Activated T-cell treated with anti-CD3 and anti-CD28 coated beads, Interleukin-2, amount 50 U/mL, for 1 hour (primary cell): ENCODE measurements at places on chromosomes 1 and 21.

DNA sequence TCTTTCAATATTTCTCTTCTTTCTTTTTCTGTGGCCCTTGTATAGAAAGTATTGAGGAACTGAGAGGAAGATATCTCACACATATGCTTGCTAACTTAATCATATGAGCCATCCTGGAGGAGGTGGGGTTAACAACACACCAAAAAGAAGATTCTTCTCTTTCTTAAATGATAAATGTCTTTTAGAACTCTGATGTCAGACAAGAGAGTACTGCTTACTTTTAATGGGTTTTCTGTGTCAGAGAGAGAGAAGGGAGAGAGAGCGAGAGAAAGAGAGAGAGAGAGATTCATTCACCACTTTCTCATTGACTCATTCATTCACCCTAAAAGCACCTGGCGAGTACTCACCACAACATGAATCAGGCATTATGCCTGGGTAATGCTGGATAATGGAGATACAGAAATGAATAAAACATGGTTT, 250.3 kb upstream of the SGIP1 start:
- no peak for DNase-seq

DNA sequence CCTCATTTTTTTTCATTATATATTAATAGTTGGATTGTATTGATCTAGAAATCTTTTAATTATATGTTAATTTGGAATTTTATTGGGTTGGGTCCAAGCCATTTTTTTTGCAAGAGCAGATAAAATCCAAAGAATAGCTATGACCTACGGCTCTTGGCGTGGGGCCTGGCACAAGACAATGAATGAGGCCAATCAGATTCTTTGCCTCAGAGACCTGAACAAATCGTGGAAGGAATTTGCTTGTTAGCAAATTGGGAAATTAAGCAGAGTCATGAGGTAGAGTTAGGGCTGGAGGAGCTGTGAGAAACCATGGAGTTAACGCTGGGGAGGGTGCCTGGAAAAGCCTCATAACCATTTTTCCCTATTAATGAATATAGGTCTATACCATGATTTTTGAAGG, 40.1 kb downstream of the CAMSAP2 start:
- no peak for DNase-seq

DNA sequence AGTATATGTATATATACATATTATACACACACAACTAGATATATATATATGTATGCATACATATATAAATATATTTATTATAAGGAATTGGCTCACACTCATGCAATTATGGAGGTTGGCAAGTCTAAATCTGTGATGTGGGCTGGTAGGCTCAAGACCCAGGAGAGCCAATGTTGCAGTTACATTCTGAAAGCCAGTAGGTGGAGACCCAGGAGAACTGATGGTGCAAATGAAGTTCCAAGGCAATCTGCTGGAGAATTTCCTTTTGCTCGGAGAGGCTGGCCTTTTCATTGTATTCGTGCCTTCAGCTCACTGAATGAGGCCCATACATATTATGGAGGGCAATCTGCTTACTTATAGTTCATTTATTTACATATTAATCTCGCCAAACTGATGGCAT, 9.4 kb downstream of the IVL start:
- no peak for DNase-seq

DNA sequence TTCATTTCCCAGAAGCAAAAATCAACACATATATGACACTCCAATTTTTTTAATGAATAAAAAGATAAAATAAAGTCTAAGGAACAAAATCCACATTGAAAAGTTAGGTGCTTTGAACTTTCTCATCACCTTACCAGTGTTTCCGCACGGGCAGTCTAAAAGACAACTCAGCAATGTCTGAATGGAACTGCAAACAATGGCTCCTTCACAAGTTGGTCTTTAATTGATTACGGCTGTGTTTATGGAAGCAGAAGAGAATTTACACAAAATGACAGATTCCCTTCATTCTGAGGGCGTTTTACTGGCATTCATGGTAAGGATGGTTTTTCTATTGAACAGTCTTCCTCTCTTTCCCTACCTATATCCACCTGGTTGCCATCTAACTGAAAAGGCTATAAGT, 65.0 kb upstream of the RNPC3 start:
- DNase-seq: no peak

DNA sequence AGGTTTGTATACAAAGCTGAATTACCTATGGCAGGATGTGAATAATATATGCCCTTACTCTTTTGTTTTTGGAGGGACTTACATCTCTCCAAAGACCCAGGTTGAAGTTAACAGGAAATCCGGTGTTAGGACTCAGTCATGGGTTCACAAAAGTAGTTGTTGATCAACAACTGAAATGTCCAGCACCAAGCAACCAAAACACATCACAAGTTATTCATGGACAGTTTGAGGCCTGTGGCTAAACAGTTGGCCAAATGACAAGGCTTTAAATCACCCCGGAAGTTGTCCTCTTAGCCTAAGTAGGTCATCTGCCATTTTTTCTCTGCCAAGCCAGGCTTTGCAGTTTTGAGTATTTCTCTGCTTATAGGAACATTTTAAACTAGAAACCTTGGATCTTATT, 89.9 kb downstream of the CD247 start:
- no peak for DNase-seq

- no peak for DNase-seq
These were observed 74.2 kb downstream of the ATF6 start for GRCh38 chr1:161840363-161840762.

GRCh38 chr21:39083377-39084008, 99.8 kb downstream of the PSMG1 start:
- no peak for DNase-seq

DNA sequence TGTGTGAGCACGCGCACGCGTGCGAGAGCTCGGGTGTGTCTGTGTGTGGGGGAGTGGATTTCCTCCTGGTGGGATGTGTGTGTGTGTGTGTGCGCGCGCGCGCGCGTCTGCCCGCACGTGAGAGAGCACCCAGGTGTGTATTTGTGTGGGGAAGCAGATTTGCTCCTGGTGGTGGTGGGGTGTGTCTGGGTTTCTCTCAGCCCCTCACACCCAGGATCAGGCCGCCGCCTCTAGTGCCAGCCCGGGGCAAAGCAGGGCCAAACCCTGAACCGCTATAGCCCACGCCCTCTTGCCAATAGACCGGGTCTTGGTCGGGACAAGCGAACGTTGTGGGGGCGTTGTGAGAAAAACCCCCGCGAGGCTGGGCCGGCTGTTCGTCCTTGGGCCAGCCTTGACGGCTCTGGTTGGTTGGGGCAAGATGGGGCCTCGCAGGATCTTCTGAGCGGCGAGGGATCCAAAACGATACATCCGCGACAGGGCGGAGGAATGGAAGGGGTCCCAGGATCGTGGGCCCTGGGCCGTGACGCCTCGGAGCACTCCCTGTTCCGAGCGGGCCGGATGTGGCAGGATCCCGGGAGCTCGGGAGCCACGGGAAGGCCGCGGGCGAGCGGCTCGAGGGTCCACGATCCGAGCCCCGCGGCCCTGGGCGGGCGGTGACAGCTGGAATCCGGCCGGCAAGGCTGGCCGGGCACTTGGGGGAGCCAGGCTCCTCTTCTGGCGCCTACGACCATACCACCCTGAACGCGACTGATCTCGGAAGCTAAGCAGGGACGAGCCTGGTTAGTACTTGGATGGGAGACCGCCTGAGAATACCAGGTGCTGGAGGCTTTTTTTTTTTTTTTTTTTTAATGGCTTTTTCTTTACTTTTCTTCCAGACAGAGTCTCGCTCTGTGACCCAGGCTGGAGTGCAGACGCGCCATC, 68.2 kb downstream of the RNF187 start:
- peak; percentile 30 for DNase-seq

GRCh38 chr1:19618428-19618827, 25.7 kb upstream of the NBL1 start:
- no peak for DNase-seq

DNA sequence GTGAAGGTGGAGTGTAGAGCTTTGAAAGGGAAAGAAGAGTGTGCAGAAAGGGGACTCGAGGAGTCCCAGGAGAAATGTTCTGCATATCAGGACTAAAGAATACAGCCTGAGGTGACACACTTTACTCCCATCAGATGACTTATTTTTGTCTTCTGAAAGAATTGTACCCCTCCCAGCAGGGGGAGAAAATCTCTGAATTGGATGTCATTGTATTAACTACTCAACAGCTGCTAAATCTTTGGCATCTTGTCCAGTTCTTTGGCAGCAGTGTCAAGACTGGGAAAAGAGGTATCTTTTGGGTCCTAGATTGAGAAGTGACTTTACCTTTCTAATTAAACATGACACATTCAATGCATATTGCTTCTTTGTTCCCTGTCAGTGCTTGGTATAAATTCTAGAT, 18.9 kb downstream of the UBE4B start:
- no peak for DNase-seq

GRCh38 chr1:42786097-42786496, 1.3 kb downstream of the TMEM269 start:
- no peak for DNase-seq

DNA sequence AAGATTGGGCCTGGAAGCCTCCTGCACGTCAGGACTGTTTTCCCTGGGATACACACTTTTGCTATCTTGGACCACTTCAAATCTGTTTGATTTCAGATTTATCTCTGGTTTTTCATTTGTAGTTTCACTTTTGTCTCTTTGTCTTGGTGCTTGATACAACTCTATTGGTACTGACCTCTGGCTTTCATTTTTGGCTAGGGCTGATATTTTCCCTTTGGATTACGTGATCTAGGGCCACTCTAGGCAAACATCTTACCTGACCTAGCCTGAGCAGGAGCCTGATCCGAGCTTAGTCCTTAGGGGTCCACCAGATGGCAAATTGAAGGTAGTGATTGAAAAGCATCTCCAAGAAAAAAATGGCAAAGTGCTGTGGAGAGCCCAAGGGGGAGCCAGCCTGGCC, 39.6 kb downstream of the ZBTB18 start:
- DNase-seq: no peak

GRCh38 chr21:45941338-45941710, 40.2 kb upstream of the COL6A1 start:
- DNase-seq: no peak

GRCh38 chr1:164886101-164886500, 327.1 kb downstream of the PBX1 start:
- DNase-seq: no peak

DNA sequence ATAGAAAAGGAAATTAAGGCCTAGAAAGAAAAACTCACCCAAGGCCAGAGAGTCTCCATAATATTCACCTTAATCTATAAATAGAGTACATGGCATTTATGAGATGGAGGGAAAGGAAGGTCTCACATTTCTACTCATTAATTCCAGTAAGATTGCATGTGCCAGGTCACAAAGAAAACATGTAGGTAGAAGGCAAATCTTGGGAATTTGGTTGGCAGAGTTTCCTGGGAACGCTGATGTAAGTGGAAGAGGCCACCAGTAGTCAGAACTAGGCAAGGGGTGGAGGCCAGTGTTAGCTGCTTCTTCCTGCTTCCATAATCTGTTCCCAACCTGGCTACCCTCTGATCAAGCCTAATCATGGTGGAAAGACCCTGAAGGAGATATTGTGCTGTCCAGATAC, 29.2 kb upstream of the PGBD5 start:
- no peak for DNase-seq

GRCh38 chr1:206672011-206672688, 12.6 kb upstream of the MAPKAPK2 start:
- no peak for DNase-seq

DNA sequence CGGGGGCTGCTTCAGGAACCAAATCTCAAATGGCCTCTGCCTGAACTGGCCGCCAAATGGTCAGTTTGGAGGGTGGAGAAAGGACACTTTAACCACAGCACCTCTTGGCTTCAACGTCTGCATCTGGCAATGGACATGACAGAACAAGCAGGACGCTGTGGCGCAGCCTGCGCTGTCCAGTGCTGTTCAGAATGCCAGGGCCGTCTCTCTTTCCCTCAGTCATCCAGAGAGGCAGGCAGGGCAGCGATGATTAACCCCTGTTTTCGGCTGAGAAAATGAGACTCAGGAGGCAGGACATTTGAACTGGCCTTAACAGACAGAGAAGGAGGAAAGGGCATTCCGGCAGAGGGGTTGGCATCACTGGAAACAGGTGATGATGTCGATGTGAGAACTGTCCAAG, 48.6 kb downstream of the GLIS1 start:
- no peak for DNase-seq

GRCh38 chr1:233261695-233262094, 33.8 kb downstream of the PCNX2 start:
- DNase-seq: no peak

DNA sequence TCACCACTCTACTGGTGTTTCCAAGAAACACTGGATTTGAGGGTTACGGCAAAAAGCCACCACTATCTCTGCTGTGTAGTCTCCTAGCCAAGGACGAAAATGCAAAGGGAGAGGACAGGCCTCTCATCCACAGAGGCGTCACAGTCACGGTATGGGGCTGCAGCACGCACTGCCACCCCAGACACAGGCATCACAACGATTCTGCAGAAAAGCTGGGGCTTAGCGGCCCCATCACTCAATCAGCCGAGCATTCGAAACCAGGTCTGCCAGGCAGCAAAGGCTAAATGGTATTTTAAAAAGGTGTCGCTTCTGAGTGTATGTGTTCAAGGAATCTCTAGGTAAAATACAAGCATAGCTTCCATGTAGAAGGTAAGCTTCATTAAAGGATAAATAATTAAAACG, 1.4 kb downstream of the RIPK4 start:
- DNase-seq: no peak

- peak; percentile 23 for DNase-seq
These were observed 4.1 kb downstream of the UQCRHL start for GRCh38 chr1:15803380-15803779.

- DNase-seq: no peak
These were observed 595.5 kb downstream of the RWDD3 start for GRCh38 chr1:95829556-95829955.

DNA sequence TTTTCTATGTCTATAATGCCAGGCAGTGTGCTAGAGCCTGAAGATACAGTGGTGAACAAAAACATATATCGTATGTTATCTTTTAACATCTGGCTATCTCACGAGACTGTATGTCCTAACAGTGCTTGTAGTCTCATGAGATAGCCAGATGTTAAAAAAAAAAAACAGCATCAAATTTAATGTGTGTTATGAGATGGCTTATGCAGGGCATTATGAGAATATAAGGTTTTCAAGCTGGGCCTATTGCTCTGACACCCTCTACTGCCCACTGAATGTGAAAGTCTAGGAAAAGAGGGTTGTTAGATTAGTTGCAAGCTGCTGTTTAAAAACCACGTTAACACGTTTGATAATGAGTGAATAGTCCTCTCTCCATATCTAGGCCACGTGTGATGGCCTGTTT, 109.8 kb downstream of the CACHD1 start:
- no peak for DNase-seq

GRCh38 chr1:25544819-25545218, 1.4 kb downstream of the LDLRAP1 start:
- DNase-seq: no peak

- DNase-seq: no peak
These were observed 1401.7 kb downstream of the NCAM2 start for GRCh38 chr21:22399681-22400514.

GRCh38 chr1:208098773-208099172, 145.4 kb downstream of the PLXNA2 start:
- no peak for DNase-seq

- DNase-seq: no peak
These were observed 300.8 kb upstream of the PROX1 start for GRCh38 chr1:213686983-213687382.
